ENCODE measurements at places on chromosomes 2 and 18.

GRCh38 chr2:203908066-203908796 is 28.3 kb upstream of the ICOS start:
- DNase-seq = no peak

- no peak for DNase-seq
Measured at GRCh38 chr2:129008055-129008880, 689.6 kb upstream of the HS6ST1 start.

GRCh38 chr2:174967086-174967485 is 38.1 kb downstream of the CHN1 start:
- no peak for DNase-seq

GRCh38 chr2:12330916-12331315 is 385.8 kb upstream of the TRIB2 start:
- no peak for DNase-seq

DNA sequence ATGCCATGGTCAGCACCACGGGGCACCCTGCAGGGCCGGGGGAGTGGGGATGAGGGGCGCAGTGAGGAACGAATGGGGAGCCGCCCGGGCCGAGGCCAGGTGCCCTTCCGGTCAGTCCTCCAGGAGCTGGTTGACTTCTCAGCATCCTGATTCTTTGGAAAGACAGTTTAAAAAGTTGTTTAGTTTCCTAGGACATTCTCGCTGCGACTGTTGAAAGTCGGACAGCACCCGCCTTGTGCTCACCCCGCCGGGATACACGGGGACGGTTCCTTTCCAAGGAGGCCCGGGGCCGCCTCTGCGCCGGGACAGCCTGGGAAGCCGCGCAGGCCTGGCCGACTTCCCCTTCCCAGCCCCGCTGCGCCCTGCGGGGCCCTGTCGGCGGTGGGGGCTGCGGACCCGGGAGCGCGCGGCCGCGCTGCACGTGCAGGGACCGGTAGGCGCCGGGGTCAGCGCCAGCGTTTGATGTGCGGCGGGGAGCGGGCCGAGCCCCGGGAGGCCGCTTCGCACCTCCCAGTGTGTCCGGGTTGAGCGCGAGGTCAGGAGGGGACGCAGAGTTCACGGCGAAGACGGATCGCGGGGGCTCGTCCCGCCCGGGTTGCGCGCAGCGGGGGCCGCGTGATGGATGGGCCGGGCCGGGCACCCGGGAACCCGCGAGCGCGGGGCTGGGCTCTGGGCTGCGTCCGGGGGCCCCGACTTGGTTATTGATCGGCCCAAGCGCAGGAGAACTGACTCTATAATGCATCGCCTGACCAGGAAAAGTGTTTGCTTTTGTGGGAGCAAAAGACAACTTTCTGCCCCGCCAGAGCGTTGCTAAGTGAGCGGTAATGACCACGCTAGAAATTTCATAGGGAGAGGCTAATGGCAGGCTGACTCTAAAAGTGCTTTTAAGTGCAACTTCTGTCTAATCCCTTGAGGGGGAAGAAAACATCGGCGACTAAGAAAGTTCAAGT is 28.0 kb upstream of the SMIM21 start:
- DNase-seq = no peak

DNA sequence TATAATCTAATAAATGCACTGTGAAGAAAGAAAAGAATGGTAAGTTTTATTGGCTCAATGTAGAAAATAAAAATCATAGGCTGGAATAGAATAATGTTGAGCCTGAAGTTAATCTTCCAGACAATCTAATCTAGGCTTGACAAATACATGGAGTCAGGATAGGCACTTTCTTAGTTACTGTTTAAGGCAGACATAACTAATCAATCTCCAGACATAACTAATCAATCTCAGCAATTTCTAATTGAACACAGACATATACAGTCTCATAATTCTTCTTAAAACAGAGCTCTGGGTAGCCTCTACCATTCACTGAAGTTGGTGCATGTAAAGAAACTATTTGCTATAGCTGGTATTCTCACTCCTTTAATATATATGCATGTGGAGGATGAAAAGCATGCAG is 150.1 kb upstream of the CTAGE1 start:
- DNase-seq = no peak

DNA sequence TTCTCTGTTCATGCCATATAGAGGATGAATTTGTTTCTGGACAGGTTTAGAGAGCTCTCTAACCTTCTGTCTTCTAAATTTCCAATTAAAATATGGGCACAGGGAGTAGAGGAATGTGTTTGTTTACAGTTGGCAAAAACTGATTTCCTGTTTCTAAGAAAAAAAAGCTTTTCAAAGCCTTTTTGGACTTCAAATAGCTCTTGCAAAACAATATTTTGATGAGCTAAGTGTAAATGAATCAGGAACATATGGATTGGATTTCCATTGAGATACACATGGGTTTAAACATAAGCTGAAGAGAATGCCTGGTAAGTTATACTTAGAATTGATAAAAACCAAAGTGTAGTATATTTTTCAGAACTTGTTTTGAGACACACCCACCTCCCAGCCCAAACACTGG is 677.5 kb downstream of the NYAP2 start:
- DNase-seq = no peak

DNA sequence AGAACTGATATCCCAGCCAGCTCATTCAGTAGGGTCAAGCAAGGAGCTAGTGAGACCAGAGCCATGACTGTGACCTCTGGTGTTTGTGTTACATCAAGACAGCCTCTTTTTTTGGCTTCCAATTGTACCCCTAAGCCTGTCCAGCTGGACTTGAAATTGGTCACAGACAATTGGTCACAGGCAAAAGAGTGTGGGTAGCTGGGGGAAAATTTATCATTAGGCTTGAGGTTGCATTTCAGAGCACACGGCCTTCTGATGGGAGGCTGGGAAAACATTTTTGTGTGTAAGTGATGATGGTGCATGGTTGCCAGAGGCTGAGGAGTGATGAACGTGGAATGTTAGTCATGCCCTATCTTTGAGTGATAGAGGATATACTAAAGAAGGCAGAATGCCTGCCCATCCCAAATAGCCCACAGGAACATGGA is 285.1 kb upstream of the SLC14A2 start:
- DNase-seq = no peak

- no peak for DNase-seq
Measured at GRCh38 chr18:71237641-71238040, 948.8 kb downstream of the SOCS6 start.

DNA sequence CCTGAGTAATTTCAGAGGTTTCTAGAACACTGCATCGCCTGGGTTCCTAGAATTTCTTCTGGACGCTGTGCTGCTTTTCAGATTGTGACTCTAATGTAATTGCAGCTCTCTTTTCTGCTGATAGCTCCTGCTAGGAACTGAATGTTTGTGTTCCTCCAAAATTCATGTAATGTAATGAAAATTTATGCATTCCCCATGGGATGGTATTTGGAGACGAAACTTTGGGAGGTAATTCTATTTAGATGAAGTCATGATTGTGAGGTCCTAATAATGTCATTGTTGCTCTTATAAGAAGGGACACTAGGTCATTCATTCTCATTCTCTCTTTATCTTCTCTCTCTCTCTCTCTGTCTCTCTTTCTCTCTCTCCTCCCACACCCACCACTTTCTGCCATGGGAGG is 223.9 kb upstream of the DOK6 start:
- DNase-seq = no peak

- no peak for DNase-seq
Measured at GRCh38 chr2:133765658-133766057, 197.4 kb upstream of the NCKAP5 start.

DNA sequence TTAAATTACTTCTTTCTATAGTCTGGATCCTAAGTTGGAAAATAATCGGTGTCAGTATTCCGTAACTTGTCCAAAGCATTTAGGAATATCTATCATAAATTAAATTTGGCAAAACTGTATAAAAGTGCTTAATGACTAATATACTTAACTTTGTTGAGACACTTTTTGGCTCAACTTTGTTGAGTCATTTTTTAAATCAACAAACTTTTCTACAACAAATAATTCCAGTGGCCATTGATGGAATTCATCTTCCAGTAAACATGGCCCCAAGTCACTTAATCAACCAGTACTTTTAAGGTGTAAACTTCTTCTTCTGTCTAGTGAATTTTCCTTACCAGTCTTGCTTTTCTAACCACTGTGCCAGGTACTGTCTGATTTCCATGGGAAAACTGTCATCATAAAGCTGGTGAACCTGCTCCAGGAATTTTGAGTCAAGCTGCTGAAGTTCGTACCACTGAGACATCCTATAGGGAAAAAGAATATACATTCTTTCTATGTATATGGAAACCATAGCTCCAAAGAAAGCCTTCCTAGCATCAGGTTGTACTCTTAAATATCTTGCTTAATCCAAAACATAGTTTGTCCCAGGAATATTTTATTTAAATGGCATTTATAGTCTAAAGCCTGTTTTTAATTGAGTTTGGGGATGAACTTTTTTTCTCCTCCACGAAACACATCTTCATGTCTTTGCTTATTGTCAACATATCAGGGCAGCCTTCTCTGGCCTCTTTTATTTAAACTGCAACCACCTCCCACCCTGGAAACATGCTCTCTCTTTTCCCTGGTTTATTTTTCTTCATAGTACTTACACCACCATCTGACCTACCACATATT is 4.2 kb downstream of the STAT1 start:
- DNase-seq = no peak

DNA sequence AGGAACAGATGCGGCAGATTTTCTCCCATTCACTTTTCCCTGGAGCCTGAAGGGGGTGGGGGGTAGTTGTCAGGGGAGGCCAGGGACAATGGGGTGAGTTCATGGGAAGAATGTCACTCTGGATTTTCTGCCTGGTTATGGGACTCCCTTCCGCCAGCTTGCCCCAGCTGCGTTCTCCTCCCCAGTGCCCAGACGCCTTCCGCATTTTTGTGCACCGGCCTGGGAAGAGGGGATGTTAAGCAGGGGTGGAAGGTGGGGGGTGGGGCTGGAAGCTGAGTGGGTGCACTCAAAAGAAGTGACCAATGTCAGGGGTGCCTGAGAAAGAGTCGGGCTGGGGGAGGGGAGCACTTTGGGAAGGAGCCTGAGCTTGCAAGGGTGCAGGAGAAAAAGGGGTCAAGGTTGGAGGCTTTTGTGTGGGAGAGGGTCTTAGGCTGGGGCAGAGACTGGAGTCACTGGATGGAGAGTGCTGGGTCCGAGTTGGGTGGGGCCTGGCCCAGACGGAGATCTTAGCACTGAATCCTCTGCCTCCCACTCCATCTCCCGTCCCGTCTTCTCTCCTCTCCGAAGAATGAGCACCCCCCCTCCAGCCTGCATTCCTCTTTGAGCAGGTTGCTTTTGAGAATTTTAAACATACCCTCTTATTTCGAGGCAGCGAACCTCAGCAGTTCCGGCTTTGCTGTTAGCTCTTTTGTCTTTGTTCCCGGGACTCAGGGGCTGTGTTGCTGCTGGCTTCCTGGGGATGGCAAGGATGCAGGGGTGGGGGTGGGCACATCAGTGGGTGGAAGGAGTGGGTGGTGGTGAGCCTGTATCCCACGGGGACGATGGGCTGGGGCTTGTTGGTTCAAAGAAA is 2.7 kb downstream of the IGFBP2 start:
- no peak for DNase-seq

DNA sequence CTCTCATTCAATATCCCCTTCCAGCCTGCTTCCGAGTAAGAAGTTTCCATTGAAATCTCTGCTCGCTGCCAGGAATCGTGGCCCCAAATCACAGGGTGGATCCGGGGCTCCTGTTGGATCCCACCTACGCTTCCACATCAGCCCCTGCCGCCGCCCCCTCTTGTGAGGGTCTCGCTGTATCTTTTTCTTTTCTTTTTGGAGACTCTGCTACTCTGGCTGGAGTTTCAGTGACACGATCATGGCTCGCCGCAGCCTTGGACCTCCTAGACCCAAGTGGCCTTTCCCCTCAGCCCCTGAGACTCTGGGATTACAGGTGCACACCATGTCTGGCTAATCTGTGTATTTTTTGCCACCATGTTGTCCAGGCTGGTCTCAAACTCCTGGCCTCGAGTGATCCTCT is 246.8 kb upstream of the PXDN start:
- DNase-seq = no peak

DNA sequence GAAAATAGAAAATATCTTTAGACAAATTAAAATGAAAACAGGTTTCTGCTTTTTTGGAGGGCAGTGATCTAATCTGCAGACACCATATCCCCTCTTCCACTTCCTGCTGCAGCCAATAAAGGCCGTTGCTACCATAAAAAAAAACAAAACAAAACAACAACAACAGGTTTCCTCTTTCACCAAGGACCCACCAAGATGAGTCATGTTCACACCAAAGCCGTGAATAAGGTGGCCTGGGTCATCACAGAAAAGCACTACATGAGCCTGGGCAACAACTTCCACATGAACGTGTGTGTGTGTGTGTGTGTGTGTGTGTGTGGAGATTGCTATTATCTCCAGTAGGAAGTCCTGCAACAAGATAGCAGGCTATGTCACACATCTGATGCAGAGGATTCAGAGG is 24.8 kb upstream of the TFCP2L1 start:
- no peak for DNase-seq

DNA sequence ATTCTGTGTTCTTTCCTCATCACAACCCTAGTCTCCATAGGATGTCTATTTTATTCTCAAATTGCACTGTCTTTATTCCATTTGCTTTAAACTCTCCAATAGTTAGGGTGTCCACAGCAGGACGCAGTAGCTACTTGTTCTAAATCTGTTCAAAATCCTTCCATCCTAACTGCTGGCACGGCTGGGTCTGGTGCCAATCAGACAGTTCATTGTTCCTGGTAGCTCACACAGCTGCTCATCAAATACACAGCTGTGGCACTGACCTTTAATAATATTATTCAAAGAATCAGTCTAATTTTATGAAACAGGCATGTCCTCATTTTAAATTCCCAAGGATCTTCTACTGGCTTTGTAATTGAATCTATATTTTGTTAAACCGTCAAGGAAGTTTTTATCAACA is 59.7 kb upstream of the TMEFF2 start:
- DNase-seq = no peak

DNA sequence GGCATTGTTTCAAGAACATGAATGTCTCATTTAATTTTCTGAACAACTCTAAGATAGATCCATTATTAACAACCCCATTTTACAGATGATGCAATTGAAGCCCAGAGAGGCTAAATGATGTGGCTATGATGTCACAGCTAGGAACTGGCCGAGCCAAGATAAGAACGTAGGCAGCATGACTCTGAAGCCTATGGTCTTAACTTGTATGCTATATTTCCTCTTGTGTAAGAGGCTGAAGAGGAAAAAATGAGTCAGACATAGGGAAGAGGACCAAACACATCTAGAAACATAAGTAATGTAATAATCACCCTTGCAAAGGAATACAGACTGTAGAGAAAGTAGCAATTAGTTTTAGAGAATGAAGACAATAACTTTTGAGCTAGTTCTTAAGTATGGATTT is 416.8 kb downstream of the FIGN start:
- no peak for DNase-seq

GRCh38 chr2:61172671-61173070 is 10.7 kb downstream of the C2orf74 start:
- no peak for DNase-seq

DNA sequence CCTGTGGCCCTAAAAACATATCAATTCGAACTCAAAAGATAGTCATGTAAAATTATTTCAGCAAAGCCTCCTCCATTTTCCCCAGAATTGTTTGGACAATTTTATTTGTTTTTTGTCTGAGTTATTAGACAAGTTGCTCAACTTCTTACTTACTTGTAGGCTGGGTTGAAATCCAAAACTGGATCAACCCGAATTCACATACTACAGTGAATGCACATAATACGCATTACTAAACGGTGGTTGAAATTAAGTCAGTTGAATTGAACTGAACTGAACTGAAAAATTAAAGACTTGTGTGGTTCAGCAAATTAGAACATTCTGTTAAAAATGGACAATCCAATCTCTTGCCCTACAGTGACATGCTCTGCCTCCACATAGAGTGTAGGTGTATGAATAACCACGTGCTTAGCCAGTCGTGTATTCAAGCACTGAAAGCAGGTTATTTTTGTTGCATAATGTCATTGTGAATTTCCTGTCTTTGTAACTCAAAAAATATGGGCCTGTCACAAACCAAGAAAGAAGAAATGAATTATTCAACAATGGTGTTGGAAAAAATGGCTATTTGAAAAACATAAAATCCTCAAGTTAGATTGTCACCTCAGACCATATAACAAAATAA is 441.0 kb downstream of the TXNL1 start:
- DNase-seq = no peak
